ENCODE measurements at places on chromosomes 4 and X.
A peak's percentile ranks its signal among the peaks of the same experiment; 100 is the strongest.

- DNase-seq: peak; percentile 22
These were observed 1.2 kb downstream of the CPEB2 start for GRCh38 chr4:15003401-15003890.

DNA sequence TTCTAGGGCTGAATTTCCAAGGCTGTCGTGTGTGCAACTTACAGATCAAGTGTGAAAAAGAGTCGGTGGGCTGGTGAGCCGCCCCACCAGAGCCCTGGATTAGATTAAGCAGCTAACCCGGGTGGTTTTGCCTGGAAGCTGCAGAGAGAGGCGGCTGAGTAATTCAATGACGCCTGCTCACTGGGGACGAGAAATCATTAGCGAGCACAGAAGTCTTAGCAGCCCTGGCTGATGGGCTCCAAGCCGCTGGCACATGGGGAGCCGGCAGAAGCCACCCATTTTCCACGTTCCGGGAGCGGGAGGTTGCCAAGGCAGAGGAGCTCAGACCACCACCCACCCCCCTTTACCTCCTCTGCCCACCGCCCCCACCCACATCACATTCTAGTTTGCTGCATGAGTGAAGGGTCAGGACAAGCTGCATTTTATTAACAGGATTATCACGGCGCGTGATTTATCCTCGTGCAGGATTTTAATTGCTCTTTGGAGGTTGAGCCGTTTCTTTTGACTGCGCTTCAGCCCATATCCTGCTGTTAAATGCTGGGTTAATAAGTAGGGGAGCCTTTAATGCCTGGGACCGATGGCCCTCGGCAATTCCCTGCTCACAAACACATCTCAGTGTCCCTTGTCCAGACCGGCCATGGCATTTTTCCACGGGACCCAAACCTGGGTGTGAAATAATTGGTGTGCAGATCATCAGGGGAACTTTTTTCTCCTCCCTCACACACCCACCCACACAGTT, 19.1 kb downstream of the BCOR start:
- DNase-seq: no peak

GRCh38 chr4:120730777-120731320, 191.7 kb downstream of the PRDM5 start:
- DNase-seq: no peak

DNA sequence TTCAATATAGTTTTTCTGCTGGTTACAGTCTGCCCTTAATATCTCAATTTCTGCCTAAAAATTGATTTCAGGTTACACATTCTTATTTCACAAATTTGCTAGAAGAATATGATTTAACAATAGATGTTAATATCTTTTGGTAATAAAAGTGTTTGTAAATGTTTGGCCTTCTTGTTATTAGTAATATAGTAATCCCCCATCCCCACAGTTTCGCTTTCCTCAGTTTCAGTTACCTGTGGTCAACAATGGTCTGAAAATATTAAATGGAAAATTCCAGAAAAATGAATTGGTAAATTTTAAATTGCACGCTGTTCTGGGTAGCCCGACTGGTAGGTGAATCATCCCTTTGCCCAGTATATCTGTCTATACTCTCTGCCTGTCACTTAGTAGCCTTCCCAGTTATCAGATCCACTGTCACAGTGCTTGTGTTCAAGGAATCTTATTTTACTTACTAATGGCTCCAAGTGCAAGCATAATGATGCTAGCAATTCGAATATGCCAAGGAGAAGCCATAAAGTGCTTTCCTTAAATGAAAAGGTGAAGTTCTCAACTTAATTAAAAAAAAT, 3.5 kb upstream of the BMP2K start:
- DNase-seq: no peak

DNA sequence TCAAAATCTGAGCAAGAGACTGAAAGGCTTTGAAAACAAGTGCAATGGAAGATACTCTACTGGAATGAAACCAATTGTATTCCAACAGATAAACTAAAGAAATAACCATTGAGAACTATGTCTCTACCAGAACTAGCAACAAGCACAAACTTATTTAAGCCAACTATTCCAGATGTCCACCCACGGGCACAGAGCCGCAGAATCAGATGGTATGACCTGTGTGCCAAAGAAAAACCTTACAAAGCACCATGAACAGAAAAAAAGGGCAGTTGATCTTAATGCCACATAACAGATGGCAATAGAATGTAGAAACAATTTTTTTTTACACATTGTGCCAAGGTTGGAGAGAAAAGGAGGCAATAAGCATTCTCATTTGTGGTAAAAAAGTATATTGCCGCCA, 269.3 kb upstream of the ADGRL3 start:
- DNase-seq: no peak

- DNase-seq: no peak
These were observed 184.0 kb upstream of the GALNTL6 start for GRCh38 chr4:171629182-171629581.

DNA sequence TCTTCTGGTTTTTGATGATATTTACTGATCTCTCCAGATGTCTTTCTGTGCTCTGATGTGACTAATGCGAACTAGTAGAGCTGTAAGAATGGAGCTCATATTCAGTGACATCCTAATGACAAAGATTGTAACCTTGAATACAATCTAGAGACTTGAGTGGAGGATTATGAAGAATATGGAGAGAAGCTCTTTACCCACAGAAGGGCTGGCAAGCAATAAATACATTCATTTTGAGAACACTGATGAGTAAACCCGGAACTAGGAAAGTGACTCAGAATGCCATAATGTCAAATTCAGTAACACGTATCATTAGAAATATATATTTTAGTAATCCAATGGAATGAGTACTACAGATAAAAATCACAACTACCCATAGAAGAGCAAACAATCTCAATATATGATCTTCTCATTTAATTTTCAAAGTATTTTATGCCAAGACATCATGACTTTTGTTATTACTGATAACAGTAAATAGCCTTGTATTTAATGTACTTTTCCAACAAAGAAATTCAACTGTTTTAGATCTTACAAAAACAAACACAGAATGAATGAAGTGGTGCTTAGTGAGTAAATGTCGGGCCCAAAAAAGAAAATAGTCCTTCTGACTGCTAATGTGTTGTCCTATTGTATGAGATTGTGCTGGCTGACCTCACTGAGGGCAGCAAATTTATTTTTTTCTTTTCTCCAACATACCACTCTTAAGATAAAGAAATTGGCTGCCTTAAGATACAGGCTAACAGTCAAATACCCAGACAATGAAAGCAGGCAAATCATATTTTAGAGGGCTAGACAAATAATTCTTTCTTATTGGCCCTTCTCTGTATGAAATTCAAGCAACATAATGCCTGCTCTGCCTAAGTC, 49.2 kb upstream of the HDAC8 start:
- no peak for DNase-seq

GRCh38 chr4:47642191-47642830, 157.2 kb downstream of the ATP10D start:
- no peak for DNase-seq

GRCh38 chrX:41014776-41015360, 70.4 kb upstream of the USP9X start:
- no peak for DNase-seq

- no peak for DNase-seq
These were observed 36.1 kb downstream of the HEPH start for GRCh38 chrX:66200050-66200664.

DNA sequence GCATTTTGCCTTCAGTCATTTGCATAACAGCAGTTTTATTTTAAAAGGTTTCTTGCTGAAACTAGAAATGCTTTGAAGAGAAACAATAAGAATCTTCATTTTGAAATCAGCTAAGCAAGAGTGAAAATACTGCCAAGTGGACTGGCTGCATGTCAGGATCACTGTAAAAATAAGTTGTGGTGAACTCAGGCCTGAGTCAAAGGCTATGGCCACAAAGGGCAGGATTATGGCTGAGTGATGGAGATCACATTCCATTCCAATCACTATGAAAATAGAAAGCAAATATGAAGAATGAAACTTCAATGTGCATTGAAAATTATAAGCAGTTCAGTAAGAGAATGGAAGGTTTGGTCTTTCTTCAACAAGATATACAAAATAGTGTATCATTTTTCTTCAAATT, 224.5 kb downstream of the PCDH18 start:
- no peak for DNase-seq

DNA sequence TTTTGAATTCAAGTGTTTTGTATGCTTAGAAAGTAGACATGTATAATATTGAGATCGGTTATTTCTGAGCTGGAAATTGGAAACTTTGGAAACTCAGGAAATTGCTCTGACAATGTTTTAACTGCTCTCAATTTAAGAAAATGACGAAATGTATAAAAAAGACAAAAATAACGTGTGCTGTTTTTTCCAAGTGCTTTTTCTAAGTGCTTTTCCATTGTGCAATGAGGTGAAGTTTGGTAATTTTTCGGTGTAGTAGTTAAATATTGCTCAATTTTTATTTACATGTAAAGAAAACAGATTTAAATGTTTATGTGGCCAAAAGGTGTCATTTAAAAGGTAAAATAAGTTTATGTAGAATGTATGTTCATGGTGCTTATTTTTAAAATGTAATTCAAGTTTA, 39.4 kb upstream of the RHOH start:
- no peak for DNase-seq

DNA sequence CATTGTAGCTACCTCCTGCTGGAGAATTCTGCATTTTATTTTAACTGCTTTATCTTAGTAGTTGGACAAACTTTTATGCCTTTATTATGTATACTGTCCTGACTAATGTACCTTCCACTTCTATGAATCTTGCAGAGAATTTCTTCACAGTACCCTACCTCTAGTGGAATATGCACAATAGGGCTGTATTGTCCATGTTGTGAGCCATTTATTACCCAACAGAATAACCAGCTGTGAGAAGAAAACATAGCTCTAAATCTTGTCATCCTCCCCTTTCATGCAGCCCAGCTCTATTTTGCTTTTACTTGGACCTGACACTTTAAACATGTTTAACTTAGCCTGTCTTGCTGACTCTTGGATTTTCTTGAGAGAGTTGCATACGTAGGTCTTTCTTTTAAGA, 56.2 kb downstream of the MCUB start:
- no peak for DNase-seq

- no peak for DNase-seq
These were observed 537.9 kb upstream of the LCORL start for GRCh38 chr4:18559492-18559891.

DNA sequence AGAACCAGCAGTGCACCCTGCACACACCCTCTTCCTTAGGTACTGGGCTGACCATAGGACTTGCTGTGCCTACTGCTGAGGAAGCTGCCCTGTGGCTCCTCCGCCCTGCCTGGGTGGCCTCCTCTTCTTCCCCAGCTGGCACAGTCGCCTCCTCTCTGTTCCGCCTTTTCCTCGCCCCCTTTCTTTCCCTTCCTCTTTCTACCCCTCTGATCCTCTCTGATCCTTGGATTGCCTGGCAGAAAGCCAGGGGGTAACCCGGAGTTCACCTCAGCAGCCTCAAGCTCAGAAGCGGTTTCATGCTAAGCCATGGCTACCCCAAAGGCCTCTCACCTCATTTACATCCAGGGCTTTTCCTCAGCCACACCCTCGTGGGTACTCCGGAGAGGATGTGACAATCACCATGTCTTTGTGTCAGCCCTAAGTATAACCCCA, 136.2 kb downstream of the SMIM20 start:
- no peak for DNase-seq

- DNase-seq: no peak
These were observed 56.9 kb downstream of the SERTM2 start for GRCh38 chrX:111568354-111568753.

GRCh38 chr4:5967783-5968182, 50.4 kb downstream of the C4orf50 start:
- DNase-seq: no peak

DNA sequence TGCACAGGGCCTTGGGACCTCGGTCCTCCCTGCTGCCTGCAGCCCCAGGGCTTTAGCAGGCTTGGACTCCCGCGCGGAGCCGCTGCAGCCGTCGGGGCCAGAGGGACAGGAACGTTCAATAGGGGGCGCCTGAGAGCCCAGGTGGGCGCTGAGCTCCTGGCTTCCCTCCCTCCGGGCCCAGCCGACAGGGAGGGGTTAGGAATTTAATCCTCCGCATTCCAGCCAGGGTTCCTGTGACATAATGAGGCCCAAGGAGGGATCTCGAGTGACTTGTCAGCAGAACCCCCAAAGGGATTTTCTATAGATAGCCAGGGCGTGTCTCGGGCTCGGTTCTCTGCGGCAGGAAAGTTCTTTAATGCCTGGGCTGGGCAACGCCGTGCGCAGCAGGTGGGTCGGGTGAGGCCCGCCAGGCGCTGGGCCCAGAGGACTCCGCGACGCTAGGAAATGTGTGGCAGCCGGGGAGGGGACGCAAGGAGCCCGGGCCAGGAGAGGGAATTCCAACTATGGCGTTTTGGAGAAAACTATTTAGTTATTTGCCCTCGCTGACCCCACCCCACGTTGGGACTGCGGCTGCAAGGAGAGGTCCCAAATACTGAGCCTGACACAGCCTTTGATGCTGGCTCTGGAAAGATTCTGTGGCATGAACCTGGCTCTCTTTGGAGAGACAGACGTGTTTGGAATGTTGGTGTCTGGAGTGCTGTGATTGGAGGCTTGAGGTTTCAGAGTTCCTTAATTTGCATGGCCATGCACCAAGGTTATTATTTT, 285.2 kb upstream of the GATB start:
- DNase-seq: no peak

GRCh38 chr4:9704551-9705332, 76.7 kb upstream of the DRD5 start:
- DNase-seq: no peak

- DNase-seq: no peak
These were observed 37.9 kb upstream of the CBR4 start for GRCh38 chr4:169047956-169048355.

- DNase-seq: no peak
These were observed 594.9 kb downstream of the TECRL start for GRCh38 chr4:63814171-63814964.

DNA sequence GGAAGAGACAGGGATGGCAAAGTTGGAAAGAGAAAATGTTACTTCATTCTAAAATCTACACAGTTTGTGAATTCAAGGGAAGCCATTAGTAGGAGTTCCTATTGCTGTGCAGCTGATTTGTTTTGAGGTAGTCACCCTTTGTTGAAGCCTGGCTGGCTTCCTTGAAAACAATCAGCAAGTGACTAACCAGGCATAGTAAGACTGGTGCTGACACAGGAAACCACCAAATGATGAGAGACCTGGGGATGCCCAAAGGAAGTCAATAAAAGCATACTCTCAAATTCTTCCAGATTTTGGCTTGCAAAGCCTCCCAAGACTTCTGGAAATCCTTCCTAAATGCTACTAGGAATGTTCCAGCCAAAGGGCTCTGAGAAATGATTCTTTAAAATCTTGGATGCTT, 23.9 kb upstream of the PRDM8 start:
- DNase-seq: no peak

- DNase-seq: no peak
These were observed 9.3 kb downstream of the PAGE4 start for GRCh38 chrX:49838374-49838773.

DNA sequence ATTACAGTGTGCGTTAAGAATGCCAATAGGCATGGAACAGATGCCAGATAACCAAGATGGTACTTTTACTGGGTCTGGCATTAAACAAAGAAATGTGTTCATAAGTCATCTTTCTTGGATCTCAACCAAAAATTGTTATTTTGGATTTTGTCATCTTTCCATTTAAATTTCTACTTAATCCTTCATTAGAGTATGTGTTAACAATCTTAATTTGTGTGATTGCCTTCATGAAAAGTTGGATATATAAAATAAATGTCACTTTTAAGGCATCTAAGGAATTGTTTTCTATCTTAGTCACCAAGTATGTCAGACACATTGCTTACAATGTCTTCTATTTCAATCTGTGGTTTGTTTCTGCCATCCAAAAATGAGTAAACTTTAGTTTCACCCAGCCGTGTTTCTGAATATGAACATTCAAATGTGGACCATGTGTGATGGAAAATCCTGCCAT, 87.5 kb downstream of the PALLD start:
- no peak for DNase-seq
